Activated effector memory CD4-positive, alpha-beta T cell treated with Interleukin-2 at 50 U/mL for 16 hours (primary cell): ENCODE measurements at places on chromosomes 16 and 17.

DNA sequence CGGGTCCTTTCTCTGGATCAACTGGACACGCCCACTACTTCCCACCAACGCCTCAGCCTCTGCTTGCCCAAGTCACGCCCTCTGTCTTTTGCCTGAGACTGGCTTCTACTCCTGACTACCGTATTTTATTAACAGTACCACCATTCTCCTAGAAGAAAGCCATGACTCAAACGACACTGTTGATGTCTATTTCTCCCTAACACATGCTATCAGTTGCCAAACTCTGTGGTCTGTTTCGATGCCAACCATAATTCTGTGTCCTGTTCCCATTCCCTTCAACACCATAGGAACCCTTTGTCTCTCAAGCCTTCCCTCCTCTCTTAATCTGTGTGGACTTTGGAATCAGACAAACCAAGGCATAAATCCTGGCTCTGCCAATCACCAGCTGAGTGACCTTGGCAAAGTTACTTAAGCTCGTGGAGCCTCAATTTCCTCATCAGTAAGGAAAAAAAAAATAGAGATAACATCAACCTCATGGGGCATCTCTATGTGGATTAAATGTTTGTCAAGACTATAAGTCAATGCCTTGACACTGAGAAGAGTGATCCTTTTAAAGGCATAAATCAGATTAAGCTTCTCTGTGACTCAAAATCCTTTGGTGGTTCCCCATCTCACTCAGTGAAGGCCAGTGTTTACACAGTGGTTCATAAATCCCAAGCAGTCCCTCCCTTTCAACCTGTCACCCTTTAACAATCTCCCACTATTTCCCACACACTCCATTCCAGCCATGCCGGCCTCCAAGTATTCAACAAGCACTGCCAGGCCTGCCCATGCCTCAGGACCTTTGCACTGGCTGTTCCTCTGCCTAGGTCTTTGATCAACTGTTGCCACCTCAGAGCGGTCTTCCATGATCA lies 45.6 kb downstream of the ERN1 start:
- DNase-seq, result no peak

- no peak for DNase-seq
Observed at GRCh38 chr16:24073321-24073720, 182.8 kb upstream of the CACNG3 start.

GRCh38 chr17:50570032-50570431 lies 9.5 kb downstream of the CACNA1G start:
- DNase-seq, result no peak

DNA sequence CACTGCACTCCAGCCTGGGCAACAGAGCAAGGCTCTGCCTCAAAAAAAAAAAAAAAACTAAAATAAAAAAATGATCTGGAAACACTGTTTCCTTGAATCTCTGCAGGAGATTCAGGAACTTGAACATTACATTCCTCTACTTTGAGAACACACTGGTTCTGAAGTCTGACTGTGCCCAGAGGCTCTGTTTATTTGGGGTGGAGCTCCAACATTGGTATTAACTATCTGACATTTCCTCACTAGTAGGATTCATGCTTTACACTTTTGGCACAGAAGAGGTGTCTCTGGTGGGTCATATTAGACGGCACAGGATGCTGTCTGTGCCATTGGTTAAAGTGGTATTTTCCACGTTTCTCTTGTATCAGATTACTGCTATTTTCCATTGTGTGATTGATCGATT lies 10.4 kb downstream of the SULT1A2 start:
- DNase-seq, result no peak

- DNase-seq, result no peak
Observed at GRCh38 chr17:71180801-71181385, 939.9 kb upstream of the SOX9 start.

DNA sequence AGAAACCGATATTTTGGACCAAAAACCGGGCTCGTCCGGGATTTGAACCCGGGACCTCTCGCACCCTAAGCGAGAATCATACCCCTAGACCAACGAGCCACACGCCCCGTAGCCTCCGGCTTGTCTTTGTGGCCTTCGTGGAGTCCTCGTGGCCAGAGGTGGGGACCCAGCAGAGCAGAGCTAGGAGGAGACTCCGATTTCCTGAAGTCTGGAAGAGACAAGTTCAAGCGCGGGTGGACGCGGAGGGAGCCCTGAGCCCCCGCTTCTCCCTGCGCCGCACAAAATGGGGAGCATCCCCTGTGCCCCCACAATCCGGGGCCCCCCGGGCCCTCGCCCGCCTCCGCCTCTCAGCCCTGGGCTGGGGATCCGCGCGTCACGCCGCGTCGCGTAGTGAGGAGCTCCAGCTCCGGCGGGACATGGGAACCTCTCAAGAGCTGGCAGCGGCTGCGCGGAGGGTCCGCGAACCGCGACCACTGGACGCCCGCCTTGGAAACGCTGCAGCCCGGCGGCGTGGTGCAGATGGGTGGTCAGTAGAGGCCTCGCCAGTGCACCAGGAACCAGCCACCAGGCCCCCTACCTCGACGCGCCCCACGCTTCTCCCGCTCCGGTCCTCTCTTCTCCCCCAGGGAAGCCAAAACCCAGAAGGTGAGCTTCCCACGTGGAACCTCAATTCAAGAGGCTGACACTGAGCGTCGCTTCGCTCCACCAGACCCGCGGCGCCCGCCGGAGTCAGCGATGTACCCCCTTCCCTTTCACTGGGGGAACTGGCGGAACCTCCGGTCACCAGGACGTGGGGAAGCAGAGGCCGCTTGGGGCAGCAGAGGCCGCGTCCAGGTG lies 5.2 kb upstream of the OR1F1 start:
- DNase-seq, result no peak

DNA sequence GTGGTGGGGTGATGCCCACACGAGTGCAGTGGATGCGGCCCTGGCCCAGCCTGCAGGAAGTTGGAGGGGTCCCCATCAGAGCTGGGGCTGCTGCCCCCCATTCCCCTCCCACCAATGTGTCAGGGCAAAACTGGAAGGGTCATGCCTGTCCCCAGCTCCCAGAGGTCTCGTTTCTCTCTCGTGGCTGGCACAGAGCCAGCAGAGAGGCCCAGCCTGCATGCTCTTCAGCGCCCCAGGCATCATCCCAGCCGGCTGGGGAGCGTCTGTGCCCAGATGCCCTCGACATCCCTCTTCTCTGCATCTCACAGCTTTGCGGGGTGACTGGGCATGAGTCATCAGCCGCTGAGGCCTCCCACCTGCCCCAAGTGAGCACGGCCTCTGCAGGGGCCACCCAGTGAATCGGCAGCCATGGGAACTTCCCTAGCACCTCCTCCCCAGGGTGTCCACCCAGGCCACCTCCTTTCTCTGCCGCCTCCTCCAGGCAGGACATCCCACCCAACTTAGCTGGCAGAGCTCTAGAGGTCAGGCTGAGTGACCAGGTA lies 9.8 kb upstream of the CSNK1D start:
- DNase-seq, result no peak

GRCh38 chr16:20781697-20782096 lies 17.9 kb downstream of the ACSM3 start:
- no peak for DNase-seq

GRCh38 chr17:78883089-78883532 lies 19.9 kb downstream of the CEP295NL start:
- DNase-seq, result no peak

DNA sequence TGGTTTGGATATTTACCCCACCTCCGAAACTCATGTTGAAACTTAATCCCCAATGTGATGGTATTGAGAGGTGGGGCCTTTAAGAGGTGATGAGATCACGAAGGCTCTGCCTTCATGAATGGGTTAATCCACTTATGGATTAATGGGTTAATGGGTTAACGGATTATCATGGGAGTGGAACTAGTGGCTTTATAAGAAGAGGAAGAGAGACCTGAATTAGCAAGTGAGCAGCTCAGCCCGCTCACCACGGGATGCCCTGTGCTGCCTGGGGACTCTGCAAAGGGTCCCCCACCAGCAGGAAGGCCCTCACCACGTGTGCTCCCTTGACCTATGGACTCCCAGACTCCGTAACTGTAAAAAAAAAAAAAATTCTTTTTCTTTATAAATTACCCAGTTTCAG lies 16.5 kb upstream of the GPRC5B start:
- no peak for DNase-seq

DNA sequence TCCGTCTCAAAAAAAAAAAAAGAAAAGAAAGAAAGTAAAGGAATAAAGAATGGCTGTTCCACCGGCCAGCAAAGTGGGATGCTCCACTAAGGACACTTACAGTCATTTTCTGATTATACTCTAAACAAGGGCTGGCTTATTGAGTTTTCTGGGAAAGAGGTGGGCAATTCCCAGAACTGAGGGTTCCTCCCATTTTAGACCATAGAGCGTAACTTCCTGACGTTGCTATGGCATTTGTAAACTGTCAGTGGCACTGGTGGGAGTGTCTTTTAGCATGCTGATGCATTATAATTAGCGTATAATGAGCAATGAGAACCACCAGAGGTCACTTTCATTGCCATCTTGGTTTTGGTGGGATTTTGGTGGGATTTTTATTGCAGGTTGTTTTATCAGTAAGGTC lies 58.0 kb downstream of the PIGL start:
- DNase-seq, result no peak
